ENCODE measurements at places on chromosomes 2 and 18.

DNA sequence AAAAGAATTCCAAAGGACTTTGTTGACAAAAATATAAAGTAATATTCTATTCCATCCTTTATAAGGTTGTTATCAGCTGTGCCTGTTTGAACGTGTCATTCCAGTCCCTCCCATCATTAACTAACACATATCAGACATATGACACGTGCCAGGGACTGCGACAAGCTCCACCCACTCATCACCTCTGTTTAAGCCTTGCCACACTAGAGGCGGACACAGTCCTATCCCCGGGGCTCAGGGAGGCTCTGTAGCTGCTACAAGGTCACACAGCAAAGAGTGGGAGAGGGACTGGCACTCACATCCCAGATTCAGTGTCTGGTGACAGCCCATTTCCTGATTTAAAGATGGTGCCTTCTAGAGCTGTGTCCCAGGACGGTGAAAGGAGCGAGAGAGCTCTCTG lies 30.0 kb downstream of the TBC1D8 start:
- no peak for DNase-seq

DNA sequence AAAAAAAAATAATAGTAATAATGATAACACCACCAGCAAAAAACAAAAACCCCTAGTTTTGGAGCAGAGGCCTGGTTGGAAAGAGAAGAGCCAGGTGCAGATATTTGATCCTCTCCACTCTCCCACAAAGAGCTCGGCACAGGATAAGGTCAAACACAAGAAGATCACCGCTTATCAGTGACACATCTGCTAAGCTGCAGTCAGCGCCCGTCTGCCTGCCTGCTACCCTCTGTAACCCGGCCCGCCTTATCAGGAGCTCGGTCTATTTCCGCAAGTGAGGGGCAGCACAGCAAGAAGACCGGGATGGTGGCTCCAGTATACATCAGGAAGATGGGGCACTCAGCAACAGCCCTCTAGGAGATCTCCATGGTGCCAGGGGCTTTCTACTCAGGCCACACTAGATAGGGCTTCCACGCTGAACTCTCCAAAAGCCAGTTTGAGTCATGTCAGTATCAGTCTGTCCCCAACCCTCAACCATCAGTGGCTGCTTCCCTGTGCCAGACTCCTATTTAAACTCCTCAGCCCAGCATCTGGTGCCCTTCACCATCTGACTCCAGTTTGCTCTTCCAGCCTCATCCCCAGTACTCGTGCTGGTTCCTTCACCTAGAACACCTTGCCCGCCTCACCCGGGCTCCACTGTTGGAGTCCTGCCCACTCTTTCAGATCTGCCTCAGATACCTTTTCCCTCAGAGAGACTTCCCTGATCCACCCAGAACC lies 67.3 kb upstream of the PPP1CB start:
- DNase-seq, result no peak

DNA sequence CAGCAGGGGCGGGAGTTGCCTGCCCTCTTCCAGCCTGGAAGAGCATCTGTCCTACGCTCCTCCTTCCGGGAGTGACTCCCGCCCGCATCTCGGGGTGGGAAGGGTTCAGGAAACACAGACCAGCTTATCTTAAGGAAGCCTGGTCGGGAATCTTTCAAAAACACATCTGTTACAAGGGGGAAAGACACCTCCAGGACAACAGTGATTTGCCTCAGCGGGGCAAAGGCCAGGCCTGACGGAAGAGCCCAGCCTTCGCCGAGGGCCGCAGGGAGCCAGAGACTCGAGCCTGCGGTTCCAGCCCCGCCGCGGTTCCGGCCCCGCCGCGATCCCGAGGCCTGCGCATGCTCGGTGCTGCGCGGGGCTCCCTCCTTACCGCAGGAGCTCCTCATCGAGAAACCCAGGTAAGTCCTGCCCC lies 38.1 kb upstream of the TGIF1 start:
- DNase-seq, result peak; percentile 44

GRCh38 chr2:30204281-30204680 lies 27.1 kb upstream of the LBH start:
- no peak for DNase-seq
